GM12865 (cell line): ENCODE measurements at places on chromosomes 16 and 17.

GRCh38 chr16:83698964-83699363, 108.8 kb upstream of the HSBP1 start:
- no peak for DNase-seq

DNA sequence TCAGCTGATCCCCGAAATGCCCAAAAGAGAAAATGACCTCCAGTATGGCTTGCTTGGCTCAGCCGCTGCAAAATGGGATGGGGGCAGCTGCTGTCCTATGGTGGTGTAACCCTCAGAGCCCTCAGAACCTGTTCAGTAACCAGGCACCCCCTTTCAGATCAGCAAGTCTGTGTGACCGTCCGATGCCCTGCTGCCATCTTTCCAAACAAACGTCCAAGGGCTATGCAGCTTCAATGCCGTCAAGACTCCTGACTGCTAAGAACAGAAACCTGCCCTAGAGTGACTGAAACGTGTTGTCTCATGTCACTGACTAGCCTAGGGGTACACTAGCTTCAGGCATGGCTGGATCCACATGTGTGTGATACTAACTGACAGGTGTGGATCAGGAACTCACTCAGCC, 70.4 kb downstream of the GNAO1 start:
- no peak for DNase-seq

GRCh38 chr16:73565263-73565662, 517.3 kb upstream of the ZFHX3 start:
- peak; percentile 6 for DNase-seq

DNA sequence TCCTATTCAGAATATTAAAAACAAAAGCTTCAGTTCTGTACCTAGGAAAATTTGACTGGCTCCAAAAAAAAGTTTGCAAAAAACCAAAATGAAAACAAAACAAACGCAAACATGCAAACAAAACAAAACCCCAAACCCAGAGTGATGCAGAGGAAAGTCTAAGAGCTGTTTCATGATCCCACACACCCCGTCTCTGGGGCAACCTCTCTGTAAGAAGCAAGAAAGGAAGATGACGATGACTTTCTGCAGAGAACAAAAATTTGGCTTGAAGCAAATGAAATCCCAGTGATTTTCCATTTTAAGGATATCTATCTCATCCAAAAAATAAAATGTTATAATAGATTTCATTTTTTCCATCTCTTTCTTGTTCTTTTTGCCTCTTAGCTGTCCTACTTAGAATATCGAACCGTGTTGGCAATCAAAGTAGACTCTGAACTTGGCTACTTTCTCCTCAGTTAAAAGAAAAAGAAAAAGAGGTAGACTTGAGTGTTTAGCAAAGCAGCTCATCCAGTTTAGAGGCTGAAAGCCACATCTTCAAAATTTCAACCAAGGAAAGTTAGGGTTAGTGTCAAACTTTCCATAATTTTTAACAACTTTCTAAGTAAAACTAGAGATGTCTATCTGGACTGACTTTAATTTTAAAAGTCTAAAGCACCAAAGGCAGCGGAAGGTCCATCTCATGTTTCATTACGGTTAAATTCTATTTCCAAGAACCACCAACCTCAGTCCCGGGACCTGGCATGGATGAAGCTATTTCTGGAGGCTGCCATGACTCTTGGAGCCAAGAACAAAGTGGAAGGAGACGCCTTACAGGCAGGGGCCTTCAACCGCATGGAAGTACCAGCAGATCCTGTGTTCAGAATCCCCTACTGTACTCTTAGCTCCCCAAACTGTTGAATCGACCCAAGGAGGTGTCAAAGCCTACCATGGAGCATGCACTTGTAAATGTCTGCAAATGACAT, 180.8 kb downstream of the XYLT1 start:
- no peak for DNase-seq

DNA sequence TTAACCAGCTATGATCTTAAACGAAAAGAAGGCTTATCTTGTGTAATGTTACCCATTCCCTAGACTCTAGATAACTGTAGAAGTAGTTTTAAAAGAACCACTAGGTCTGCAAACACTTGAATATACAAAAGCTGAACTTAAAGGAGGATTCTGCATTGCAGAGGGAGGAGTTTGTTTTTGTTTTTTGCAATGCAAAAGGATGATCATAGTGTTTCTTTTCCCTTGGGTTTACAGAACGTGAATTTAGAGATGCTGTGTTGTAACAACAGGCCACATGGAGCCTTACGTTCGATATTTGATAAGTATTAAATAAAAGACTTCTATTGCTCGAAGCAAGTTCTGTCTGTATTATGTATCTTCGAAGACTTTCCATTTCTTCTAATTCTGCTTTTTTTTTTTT, 77.6 kb downstream of the CHD9 start:
- no peak for DNase-seq

DNA sequence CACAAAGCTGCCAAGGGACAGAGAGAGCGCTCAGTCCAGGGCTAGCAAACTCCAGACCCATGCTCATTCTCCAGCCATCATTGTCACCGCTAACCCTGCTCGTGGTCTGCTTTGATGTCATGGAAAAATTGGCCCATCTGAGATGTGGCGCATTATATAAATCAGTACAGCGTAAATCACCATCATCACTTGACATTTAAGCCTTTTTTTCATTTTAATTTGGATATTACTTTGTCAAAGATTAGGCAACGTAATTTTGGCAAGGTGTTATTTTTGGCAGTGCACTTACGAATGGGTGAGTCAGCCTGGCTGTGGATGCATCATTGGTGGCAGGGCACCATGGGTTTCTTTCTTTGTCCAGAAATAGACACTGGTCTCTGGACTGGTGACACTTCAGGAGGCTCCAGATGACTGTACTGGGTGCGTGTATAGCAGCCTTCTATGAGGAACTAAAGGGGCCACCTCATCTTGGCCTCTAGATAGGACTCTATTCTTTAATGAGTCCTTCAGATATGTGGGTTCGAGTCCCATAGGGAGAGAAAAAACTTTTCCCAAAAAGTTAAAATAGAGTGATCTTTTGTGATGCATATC, 166.3 kb downstream of the MSI2 start:
- peak; percentile 82 for DNase-seq

DNA sequence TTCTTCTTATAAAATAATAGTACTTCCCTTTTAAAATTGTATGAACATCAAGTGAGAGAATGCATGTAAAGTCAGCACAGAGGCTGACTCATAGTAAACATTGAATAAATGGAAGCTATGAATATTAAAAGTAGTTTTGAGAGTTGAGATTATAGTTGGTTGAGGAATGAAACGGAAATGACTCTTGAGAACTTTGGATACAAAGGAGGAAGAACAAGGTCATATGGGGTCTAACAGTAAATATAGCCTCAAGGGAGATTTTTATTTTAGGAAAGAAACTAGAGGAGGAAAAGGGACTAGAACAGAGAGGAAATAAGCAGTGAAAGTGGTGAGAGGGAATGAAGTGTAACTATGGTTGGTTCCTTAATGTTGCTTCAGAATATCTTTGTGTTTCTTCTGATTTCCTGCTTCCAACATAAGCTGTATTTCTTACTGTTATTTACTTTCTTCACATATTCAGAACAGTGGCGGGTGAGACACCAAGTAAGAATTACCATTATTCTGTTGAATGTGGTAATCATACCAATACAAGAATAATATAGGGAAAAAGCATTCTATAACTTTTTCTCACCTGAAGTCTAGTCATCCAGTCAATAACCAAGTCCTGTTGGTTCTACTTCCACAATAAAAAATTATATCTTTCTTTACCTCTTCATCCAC, 165.1 kb downstream of the CHD9 start:
- no peak for DNase-seq

- no peak for DNase-seq
These were observed 57.4 kb upstream of the LGALS9 start for GRCh38 chr17:27573548-27573947.

DNA sequence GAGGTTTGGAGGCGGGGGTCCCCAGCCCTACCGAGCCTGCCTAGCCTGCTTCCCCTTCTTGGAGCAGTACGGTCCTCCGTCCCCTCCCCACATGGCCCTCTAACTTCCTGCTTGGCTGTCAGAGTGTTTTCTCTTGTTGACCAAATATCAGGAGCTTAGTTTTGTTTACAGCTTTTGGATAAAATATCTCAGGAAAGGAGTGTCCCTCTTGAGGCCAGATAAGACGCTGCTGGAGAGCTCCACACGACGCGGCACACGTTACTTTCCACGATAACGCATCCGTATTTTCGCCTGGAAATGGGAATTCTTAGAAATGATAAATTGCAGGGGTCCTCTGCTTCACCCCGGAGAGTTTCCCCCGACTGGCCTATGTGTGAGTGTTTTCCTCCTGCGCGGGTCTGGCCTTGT, 182.9 kb downstream of the MAF start:
- DNase-seq = no peak

DNA sequence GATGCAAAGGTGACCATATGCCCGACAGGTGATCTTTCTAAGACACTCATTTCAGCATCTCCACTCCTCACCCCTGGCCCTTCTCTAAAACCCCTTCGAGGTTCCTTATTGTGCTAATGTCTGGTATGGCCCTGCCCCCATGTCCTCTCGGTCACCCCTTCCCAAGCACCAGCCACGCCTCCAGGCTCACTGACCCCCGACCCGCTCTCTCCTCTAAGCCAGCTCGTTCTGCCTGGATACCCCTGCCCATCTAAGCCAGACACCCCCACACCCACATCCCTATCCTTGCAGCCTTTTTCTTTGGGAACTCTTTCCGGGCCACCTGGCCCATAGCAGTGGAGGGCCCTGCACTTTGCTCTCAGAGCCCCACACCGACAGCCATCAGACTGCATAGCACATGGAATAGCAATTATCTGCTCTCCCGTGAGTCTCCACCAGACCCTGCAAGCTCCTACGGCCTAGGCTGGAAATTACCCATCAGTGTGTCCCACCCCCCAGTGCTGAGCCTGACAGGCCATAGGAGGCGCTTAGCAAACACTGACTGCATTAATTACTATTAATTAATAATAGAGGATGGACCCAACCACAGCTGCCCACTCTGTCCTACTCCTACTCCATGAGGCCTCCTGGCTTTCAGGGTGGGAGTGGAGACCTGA, 176.7 kb downstream of the TMEM132E start:
- no peak for DNase-seq

DNA sequence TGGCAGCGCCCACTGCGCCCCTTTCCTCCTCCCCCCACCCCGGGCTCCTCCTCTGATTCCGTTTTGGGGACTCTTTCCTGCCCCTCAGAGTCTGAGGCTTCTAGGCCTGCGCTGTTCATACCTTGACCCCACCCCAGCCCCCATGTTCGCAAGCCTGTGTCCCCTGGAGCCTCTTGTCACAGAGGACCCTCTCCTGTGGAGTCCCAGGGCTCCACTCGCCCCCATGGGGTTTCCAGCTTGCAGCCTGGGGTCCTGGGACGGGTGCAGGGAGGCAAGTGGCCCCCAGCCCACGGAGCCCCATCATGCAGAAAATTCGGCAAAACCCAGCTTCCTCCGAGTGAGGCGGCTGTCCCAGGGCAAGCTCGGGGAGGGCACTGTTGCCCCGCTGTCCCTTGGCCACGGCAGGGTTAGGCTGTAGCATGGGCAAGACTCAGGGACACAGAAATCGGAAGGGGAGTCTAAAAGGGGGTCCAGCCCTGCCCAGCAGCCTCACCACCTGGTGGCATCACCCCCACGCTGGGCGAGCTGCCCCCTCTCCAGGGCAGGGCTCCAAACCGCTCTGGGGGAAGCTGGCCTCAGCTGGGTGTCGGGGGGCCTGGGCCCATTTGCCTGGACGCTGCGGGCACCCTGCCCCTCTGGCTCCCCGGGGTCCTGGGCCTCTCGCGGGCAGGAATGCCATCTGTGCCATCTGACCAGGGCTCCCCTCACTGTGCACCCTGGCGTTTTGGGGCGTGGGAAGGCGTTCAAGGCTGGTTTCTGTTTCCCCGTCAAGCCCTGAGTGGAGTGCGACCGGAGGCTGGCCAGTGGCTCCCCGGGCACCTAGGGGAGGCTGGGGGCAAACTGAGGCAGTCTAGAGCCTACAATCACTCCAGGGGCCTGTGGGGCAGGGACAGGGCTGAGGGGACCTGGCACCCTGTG, 11.5 kb upstream of the BAHCC1 start:
- no peak for DNase-seq

GRCh38 chr16:89161763-89162713, 9.5 kb upstream of the CDH15 start:
- no peak for DNase-seq

DNA sequence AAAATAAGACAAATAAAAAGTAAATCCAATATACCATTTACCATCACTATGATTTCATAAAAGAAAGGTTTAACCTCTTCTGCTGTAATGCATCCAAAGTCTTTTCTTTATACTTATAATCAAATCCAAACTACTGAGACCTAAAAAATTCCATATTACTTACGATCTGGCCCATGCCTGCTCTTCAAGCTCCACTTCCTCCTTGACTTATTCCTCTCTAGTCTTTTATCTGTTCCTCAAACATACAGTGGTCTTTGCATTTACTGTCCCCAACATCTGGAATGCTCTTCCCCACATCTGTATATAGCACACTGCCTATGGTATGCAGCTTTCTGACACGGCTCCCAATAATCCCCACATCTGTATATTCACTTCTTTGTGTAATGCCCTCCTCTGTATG, 33.8 kb downstream of the PCTP start:
- no peak for DNase-seq

GRCh38 chr16:53974484-53975080, 270.6 kb downstream of the FTO start:
- no peak for DNase-seq

DNA sequence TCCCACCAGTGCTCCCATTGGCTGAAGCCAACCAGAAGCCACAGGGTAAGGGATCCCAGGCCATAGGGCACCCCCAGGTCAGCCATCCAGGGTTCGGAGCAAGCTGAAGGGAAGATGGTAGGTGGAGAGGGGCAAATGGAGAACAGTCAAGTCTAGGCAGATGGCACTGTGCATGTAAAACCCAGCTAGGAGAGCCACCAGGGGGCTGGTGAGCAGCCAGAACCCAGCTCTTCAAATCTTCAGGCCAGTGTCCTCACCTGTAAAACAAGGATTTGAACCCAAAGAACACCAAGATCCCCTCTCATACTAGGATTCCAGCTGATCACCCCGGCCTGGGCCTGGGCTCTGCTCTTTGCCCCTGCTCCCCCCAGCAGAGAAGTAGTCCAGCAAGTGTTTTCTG, 43.5 kb downstream of the GINS3 start:
- DNase-seq = no peak

DNA sequence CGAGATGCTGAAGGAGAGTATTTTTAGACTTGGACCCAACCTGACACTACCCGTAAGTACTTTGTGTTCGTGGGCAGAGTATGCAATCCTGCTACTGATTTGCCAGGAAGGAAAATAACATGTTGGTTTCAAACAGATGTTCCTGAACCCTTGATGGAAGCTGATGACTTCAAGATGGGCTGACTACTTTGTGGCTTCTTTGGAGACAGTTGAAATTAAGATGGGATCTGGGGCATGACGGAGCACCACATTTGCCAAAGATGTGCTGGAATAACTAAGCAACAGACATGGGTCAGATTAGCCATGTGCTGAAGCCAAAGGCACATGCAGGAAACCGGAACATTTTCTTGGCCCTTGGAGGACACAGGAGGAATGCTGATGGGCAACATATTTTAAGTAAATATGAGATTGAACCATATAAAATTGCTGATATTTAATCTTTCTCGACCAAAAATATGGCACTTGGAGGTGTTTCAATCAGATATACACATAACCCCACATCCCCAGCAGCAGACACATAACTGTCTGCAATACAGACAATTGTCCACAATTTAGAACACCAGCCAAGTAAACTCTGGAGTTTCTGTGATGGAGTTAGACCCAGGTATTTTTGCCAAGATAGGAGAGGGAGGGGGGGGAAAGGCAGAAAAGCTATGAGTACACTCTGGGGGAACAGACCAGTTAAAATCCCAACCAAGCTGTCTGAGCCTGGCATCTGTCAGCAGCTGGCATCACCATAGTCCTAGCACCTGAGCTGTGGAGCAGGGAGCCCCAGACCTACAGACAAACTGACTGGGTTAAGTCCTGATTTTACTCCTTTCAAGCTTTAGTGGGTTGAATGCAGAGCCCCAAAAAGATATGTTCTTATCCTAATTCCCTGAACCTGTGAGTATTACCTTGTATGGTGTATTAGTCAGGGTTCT, 329.4 kb upstream of the CDH5 start:
- no peak for DNase-seq
